ENCODE measurements at places on chromosomes 5 and 9.

- DNase-seq = no peak
Measured at GRCh38 chr9:78441396-78441795, 144.5 kb downstream of the PSAT1 start.

DNA sequence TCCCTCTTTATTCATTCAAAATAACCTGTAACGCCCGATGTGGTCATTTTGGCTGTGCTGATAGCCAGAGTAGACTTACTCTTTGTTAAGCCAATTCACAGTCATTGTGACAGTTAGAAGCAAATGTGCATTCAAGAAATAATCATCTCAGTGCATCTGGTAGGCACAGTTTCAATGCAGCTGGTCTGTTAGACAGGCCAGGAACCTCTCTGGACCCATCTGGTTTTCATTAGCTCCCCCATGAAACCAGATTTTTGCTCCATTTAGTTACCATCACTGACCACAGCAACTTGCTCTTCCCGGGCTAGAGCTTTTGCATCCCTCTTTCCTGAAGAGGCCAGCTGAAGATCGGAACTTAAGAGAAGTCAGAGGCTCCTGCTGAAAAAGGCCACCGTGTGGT, 284.2 kb downstream of the NSG2 start:
- DNase-seq = no peak

DNA sequence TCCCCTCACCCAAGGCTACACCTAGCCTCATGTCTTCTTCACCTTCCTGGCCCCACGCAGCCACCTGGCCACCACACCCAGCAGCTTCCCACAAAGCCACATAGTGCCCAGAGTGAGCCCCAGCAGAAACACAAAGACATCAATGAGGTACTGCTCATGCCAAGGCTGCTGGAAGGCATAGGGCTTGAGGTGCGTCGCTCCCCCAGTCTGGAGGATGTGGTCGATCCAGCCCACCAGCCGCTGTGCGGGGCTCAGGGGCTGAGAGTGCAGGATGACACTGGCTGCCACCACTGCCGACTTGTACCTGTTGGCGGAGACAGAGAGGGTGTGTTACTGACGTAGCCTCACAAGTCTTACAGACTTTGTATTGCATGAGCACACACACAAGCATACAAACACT, 15.8 kb upstream of the CAPSL start:
- no peak for DNase-seq

- DNase-seq = no peak
Measured at GRCh38 chr9:70036641-70037040, 7.0 kb upstream of the MAMDC2 start.

DNA sequence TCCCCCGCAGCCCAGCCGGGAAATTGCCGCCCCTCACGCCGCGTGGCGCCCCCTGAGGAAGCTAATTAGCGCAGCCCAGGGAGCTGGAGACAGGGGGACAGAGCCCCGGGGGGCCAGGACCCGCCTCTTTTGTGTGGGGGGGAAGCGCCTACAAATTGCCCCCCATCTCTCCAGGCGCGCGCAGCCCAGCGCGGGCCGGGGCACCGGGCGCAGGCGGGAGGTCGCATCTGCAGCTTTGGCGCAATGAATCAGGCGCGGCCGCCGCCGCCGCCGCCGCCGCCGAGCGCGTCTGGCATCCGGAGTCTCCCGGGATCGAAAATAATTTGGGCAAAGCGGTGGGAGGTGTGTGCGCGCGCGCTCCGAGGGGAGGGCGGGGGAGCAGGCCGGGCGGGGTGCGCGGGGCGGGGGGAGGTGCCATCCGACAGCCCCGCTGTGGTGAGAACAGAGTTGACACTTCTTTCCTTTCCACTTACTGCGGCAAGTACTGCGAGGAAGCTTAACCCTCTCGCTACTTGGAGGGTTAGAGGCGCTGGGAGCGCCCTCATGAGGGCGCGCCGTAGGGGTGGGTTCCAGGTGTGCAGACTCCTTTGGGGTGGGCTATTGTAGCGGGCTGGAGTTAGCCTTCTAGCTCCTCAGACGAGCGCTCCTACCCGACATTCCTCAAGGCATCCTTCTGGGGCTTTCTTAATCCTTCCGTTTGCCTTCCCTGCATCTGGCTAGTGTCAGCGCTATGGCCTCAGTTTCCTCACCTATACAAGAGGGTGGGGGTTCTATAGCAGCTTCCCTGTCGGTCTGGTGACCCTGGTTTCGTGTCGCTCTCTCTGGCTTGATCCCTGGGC, 63.1 kb downstream of the CXXC5 start:
- no peak for DNase-seq

GRCh38 chr5:10702040-10702629, 58.9 kb downstream of the DAP start:
- DNase-seq = no peak

- DNase-seq = no peak
Measured at GRCh38 chr9:134518004-134518606, 123.5 kb upstream of the COL5A1 start.

DNA sequence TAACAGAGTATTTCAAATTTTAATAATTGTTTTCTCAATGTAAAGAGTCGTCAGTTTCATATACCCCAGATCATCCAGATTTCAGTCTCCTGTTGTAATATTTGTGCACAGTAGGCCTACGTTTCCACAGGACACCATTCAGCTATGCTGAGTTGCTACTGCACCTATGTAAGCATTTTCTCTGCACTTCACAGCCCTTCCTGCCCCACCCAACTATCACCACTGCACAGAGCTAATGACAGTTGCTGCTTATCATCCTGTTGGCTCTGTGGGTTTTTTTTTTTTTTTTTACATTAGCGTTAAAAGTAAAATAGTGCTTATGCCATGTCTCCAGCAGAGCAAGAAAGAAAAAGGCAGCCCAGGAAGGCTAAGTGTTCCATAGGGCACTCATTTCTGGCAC, 5.9 kb upstream of the PRKACG start:
- no peak for DNase-seq

GRCh38 chr5:56815658-56816545, 553 bp downstream of the MAP3K1 start:
- DNase-seq = no peak

GRCh38 chr5:174935854-174936474, 211.6 kb downstream of the MSX2 start:
- no peak for DNase-seq

Data from mesenteric fat pad (tissue), 1 donor.